ENCODE measurements at places on chromosomes 3 and 15.

DNA sequence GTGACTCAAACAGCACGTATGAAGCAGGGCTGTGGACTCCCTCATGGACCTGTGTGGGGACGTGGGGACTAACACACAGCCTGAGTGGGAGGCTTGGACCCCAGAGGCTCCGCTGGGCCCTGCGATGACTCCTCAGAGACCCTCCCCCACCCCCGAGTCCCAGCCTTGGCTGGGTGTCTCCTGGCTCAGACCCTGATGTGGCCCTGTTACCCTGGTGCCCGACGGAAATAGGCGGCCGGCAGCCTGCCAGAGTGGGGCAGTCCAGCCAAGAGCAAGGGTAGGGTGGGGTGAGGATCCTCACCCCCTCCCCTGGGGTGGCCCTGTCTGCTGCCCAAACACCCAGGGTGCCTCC is 15.3 kb downstream of the TNK2 start:
- DNase-seq, result no peak

DNA sequence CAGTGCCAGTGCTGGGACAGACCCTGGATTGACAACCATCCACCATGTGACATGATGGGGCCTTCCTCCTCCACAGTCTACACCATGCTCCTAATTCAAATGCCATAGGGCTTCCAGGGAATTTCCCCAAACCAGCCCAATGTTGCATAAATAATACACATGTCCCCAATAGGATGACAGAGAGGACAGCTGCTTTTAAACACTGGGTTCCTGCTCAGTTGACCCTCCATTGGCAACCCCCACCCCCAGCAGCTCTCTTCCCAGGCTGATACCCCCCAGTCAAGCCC is 28.3 kb upstream of the ATP2B2 start:
- DNase-seq, result no peak

- DNase-seq, result no peak
These were observed 11.0 kb upstream of the ILDR1 start for GRCh38 chr3:122033023-122033422.

GRCh38 chr15:33678176-33678575 is 290.1 kb upstream of the CHRM5 start:
- DNase-seq, result no peak

- DNase-seq, result no peak
These were observed 14.9 kb downstream of the SH3GL3 start for GRCh38 chr15:83462026-83462425.

- DNase-seq, result no peak
These were observed 8.3 kb downstream of the CA12 start for GRCh38 chr15:63373330-63373729.

DNA sequence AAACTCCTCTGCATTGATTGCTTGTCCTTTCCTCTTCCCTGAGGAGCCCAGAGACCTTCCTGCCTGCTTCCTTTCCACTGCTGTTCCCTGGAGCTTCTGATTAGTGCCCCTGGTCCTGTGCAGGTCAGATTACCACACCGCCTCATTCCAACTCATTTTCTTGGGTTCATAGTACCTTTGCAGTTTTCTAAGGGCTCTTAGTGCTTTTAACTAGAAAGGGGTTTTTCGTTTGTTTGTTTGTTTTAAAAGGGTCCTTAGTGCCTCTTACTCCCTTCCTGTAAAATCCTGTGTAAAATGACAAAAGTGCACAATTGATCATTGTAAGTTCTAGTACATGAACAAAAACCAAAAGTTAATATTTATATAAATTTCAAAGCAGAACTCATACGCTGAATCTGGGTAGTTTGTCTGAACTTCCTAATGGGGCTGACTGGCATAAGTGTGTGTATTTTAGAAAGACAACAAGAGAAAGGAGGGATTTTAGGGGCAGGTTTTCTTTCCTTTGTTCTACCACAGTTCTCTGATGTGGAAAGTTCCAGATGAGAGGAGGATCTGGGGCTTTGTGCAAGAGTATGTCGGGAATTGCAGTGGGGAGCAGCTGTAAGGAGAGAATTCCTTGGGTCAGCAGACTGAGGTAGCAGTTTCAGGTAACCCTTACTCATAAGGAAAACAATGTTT is 30.6 kb downstream of the SNRK start:
- no peak for DNase-seq

DNA sequence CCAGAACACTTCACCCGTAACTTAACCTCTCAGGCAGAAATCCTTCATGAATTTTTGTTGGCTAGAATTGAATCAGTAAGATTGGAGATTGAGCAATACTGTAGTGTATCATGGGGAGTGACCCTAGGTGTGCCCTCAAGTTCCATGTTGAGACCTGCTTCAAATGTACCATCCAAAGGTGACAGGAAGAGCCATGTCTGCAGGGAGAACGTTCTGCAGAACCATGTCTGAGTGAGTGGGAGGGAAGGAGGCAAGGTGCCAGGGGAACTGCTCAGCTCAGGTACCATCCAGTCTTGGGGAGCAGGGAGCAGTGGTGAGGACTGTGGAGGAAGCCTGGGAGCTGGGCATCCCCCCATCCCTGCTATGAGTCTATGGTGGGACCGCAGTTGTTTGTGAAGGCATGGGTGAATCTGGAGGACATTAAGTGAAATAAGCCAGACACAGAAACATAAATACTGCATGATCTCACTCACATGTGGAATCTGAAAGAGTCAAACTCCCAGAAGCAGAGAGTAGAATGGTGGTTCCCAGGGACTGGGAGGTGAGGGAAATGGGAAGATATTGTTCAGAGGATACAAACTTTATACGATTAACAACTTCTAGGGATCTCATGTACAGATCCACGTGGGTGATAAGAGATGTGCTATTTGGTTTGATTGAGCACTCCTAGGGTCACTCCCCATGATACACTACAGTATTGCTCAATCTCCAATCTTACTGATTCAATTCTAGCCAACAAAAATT is 23.3 kb downstream of the CFAP161 start:
- DNase-seq, result no peak

DNA sequence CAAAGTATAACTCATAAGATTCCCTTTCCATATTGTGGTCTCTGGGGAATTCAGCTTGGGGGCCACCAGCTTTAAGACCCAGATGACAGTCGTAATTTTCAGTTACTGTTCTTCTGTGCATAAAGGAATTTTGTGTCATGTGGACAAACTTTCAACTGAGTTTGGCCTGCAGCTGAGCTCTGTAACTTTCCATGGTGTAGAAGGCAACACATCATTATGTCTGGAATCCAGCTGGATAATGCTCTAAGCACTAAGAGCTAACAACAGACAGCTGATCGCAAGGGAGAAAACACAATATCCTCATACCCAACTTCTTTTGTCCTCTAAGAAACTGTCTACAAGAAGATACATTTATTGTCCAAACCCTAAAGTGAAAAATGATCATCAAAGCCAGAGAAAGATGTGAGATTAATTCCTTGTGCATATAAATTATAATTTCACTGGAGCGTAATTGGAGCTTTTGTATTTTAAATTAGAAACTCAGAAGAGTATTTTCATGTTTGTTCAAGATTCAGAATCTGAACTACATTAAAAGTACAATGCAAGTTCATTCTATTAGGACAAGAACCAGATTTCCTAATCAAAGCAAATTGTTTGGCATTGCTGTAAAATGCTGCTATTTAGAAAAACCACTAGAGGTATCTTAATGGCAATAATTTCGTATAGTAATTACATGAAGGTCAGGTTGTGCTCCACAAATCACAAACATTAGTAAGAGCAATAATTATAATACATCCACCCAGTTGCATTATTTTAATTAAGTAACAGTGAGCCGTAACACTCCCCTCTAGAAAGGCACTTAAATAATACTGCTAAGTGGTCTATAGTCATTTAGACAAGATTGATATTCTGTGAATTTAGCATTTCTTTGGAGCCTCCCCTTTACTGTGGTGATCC is 218.8 kb downstream of the ATP8B4 start:
- DNase-seq, result no peak

DNA sequence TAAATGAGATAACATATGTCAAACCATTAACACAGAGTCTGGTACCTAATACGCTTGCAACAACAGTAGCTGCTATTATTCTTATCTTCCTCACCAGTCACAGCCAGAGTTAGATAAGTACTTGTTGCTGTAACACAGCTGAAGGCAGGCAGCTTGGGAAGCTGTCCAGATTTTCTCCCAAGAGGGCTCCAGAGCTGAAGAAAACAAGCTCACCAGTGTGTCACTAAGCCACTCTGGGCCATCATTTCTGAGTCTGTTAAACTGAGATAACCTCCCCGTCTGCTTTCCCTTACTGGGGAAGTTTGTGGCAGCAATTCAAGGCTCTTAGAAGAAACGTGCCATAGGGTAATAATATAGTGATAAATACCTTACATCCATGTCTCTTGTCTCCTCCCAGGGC is 226.3 kb downstream of the TAFA4 start:
- no peak for DNase-seq

DNA sequence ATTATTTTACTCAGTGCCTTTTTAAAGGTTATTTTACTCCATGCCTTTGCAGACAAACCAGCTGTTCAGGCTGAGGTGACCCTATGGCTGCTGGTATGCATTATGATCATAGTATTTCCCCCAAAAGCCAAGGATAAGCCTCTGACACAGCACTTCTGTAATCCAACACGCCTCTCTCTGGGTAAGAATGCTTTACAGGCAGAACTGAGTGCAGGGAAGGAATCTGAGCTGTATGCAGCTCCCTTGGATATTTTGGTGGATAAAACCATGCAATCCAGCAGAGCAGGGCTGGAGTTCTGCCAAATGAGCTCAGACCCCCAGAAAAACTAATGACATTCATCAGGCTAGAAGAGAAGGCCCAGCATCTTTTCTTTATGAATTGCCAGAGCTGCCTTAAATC is 11.7 kb upstream of the MAP1A start:
- no peak for DNase-seq

GRCh38 chr3:14933820-14934425 is 13.5 kb upstream of the NR2C2 start:
- DNase-seq, result no peak

DNA sequence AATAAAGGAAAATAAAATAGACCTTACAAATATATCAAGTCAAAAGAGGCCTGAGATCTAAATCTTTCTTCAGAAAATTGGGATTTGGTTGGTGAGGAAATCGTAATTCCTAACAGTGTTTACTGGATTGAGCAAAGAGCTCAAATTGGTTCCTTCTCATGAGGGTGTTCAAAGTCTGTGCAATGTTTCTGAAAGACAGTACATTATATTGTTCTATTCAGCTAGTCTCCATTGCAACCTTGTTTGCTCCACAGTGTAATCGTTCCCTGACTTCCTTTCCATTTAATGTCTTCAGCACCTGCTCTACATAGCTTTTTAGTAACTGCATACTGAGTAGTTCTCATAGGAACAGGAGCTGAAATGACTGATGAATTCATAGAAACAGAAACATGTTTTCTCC is 326.8 kb downstream of the SUCLG2 start:
- no peak for DNase-seq
